ENCODE measurements at places on chromosomes 2 and 18. TPM values are rescaled to one million over a fixed set of nuclear protein-coding genes. Genes with fewer than 3 reads are reported as not detected.

Gene EPB41L3
- total RNA-seq: 8.7 TPM

Gene TMEM17
- 2.0 TPM for total RNA-seq

Gene SDC1
- total RNA-seq: 117 TPM

Gene ARPC2
- total RNA-seq: 448 TPM

Gene LRRTM1
- 0.44 TPM for total RNA-seq

Gene SMYD1
- total RNA-seq: not detected

Gene KCNG2
- not detected for total RNA-seq

Gene IL36A
- total RNA-seq: not detected

Gene PARD6G
- 6.1 TPM for total RNA-seq

Gene PLGLB1
- 0.22 TPM for total RNA-seq

Gene TEKT4
- total RNA-seq: not detected

Gene POTEJ
- total RNA-seq: not detected

Gene DES
- total RNA-seq: 858 TPM

Gene SULT1C2
- 0.33 TPM for total RNA-seq

Gene TSPYL6
- not detected for total RNA-seq

Gene CIB4
- total RNA-seq: not detected

Gene NEU2
- total RNA-seq: not detected

Gene DLGAP1
- 0.12 TPM for total RNA-seq

Gene MROH2A
- total RNA-seq: not detected

Gene SLC9A4
- total RNA-seq: not detected

Gene GCG
- total RNA-seq: not detected

Gene PLEK
- total RNA-seq: under 0.01 TPM

Gene CD8B2
- not detected for total RNA-seq

Gene STON1
- 8.2 TPM for total RNA-seq

Gene FAM124B
- total RNA-seq: 0.22 TPM

Gene RSAD2
- total RNA-seq: 1.5 TPM

Gene SCN7A
- total RNA-seq: 0.12 TPM

Gene AKAIN1
- total RNA-seq: not detected

Gene AQP12A
- total RNA-seq: not detected

Gene CCDC85A
- total RNA-seq: 4.6 TPM

Gene CDH20
- total RNA-seq: under 0.01 TPM

Gene SLC5A7
- not detected for total RNA-seq

Gene NIFK
- 41.6 TPM for total RNA-seq

Gene KANSL3
- 47.5 TPM for total RNA-seq

Gene TANK
- 57.5 TPM for total RNA-seq

Gene MERTK
- total RNA-seq: 0.37 TPM

Gene BOLL
- total RNA-seq: not detected

Gene SRD5A2
- total RNA-seq: not detected

Gene VIL1
- 0.12 TPM for total RNA-seq

All from uterine smooth muscle cell (primary cell).